Activated effector memory CD4-positive, alpha-beta T cell treated with anti-CD3 and anti-CD28 coated beads, Interleukin-2, amount 50 U/mL, for 16 hours (primary cell): ENCODE measurements at places on chromosomes 2 and 18.

- no peak for DNase-seq
Measured at GRCh38 chr2:135662088-135662487, 79.6 kb upstream of the UBXN4 start.

DNA sequence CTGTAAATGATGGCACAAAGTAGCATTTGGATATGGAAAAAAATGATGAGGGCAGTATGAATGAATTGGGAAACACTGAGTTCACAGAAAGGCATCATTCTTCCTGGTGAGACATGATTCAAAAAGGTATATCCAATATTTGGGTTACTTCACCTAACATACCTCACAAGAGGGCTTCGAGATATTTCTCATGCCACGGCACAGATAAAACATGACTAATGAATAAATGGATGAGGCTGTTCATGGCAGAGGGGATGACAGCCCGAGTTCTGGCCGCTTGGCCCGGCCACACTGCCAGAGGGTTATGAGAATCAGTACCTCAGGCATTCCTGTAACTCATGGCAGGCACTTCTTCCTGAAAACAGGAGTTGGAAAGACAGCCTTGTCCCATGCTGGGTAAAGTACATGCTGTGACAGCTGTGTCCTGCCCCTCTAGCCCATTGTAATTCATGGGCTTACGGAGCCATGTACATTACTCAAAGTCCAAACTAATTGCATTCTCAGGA is 116.0 kb upstream of the ACVR1C start:
- no peak for DNase-seq

GRCh38 chr18:49813069-49813318 is 339 bp downstream of the ACAA2 start:
- no peak for DNase-seq

DNA sequence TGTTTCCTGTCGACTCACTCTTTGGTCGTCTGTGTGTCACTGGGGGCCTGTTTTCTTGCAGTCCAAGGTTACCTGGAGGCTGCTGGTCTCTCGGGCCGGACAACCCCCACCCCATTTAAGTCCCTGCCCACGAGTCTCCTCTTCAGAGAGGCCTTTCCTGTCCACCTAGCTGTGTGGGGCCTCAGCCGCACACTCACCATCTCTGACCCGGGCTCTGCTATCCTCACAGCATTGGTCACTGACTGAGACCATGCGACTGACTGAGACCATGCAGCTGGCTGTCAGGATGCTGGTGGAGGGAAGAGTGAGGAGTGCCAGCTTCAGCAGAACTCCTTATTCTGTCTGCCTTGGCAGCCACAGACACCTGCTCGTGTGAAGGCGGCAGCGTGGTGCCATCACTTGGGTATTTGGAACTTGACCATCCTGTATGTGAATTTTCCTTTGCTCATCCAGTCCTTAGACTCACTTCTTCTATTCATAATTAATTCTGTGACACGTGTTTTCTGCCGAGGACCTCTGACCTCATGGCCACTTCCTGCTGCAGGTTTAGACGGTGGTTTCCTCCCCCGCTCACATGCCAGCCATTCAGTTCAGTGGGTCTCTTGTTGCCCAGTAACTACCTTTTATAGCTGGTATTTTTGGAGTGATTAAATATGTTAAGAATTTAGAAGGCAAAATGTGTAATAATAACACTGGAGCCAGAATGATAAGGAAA is 47.5 kb upstream of the ASB1 start:
- peak; percentile 68 for DNase-seq

GRCh38 chr2:73730810-73731209 is 6.3 kb downstream of the TPRKB start:
- no peak for DNase-seq

- DNase-seq, result no peak
Measured at GRCh38 chr18:8881103-8881502, 175.7 kb downstream of the MTCL1 start.

- DNase-seq, result no peak
Measured at GRCh38 chr18:33924576-33924975, 300.1 kb downstream of the NOL4 start.

GRCh38 chr2:64635976-64636911 is 17.5 kb downstream of the SERTAD2 start:
- no peak for DNase-seq

- no peak for DNase-seq
Measured at GRCh38 chr18:50397023-50397422, 22.2 kb downstream of the SKA1 start.

DNA sequence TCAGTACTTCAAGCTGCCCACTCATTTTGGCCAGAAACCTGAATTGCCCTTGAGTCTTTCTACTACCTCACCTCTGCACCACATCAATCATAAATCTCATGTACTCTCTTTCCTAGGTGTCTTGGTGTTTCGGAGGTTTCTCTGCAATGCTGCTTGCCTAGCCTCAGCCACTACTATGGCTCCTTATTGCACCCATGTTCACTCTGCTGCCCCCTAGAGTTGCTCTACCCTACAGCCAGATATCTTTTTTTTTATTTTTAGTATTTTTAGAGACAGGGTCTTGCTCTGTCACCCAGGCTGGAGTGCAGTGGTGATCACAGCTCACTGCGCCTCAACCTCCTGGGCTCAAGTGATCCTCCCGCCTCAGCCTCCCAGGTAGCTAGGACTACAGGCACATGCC is 413.0 kb downstream of the PTPRM start:
- DNase-seq, result no peak

DNA sequence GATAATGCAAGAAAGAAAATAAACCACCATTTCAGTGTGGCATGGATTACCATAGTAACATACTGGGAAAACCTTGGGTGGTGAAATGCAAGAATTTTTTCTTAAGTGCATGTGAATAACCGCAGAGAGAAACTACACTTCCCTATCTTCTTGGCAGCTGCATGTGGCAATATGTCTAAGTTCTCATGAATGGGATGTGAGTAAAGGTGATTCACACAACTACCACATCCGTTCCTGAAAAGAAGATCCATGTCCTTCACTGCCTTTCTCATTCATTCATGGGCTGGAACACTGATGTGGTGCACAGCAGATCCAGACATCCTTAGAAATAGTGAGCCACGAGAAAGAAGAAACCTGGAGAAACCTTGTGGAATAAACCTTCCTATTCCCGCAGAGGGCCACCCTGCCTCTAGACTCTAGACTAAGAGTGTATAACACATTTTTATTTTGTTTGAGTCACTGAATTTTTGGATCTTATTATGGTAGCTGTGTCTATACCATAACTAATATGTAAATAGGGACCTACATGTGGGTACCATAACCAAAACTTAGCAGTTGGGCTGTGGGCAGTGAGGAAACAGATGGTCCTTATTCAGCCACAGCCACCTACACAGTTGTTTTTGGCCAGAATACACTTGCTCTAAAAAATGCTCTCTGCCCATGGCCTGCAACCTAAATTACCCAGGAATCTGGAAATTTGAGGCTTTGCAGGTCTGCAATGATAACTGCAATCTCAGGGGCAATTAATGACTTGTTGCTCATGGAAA is 573.3 kb downstream of the LRP1B start:
- DNase-seq, result no peak

DNA sequence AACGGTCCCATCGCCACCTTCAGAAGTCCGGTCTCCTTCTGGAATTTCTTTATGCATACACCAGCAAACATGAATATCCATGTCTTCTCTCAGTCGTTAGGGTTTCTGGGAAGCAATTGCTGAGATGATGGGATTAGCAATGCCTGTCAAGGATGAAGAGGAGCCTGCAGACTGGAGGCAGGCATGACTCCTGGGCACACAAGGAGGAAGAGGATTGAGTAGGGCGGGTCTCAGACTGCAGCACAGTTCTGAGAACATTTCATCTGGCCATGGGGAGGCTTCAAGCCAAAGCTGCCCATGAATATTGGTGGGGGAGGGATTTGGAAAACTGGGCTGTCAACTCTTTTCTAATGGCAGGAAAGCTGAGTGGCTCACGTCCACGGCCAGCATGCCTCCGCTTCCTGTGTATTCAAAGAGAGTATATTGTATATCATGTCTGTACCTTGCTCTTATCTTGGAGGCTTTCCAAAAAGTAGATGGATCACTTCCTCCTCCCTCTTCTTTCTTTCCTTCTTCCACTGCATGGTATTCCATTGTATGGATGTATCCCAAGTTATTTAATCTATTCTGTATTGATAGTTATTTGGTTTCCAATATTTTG is 24.5 kb downstream of the MC2R start:
- no peak for DNase-seq

GRCh38 chr2:98308068-98308467 is 38.2 kb upstream of the CNGA3 start:
- DNase-seq, result no peak

DNA sequence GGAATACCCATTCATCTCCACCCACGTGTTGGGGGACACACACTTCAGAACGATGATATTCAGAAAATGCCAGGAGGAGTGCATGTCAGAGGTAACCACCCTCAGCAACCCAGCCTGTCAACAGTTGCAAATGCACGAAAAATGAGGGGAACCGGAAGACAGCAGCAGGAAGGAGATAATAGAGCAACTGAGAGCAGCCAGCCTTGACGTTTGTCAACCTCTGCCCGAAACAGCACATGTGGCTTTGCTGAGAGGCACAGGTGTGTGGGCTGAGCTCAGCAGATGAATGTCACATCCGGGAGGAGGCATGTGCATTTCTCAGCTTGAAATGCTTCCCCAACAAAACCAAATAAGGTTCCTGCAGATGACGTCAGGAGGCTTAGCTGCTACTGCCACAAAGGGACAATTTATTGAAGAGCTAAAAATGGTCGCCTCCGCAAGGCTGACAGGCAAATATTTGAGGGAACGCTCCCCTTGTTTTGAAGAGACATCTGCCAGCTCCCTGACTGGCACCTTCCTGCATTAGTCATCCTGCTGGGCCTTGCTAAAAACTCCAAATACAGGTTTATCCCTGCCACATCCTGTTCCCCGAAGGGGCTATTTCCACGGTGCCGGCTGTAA is 419.0 kb downstream of the NBAS start:
- peak; percentile 89 for DNase-seq

- DNase-seq, result peak; percentile 69
Measured at GRCh38 chr2:134252092-134252750, 1.7 kb upstream of the MGAT5 start.

- no peak for DNase-seq
Measured at GRCh38 chr2:168054657-168055056, 192.7 kb downstream of the STK39 start.

DNA sequence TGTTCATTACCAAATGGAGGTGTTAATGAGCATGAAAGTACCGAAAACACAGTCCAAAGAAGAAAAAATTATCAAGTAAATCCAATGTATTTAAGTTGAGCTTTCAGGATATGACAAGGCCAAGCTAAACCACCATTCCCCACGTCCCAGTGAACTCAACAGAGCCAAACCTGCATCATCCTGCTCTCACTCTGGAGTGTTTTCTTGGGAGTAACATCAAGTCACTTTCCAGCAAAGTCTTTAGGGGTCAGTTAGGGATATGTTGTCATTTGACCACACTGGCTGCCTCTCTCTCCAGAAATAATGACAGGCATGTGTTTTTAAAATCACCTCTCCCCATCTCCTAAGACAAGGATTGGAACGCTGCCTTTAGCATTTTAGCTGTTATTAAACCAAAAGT is 140.5 kb downstream of the SRBD1 start:
- DNase-seq, result no peak

GRCh38 chr2:60504049-60504448 is 49.4 kb downstream of the BCL11A start:
- DNase-seq, result no peak

DNA sequence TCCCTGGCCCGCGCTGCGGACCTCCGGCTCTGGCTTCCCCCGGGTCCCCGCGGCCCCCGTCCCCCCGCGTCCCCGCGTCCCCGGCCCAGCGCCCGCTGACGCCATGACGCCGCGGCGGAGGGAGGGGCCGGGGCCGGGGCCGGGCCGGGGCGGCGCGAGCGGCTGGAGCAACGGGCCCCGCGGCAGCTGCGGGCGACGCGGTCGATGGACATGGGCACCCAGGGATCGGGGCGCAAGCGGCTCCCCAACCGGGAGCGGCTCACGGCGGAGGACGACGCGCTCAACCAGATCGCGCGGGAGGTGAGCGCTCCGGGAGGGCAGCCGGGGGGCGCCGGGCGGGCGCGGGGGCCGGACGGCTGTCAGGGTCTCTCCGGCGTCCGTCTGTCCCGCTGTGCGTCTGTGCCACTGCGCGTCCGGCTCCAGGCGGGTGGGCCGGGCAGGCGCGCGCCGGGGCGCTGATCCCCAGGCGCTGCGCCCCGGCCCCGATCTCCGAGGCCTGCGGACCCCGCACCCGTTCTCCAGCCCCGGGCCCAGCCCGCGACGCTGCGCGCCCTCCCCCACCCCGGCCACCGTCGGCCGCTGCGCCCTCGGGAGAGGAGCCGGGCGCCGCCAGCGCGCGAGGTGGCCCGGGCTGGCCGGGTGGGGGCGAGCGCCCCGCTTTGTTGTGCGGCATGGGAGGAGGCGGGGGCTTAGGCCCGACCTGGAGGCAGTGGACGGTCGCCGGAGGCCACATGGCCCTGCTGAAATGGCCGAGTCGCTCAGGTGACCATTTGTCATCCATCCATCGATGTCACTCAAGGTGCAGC is at the start of gene LRRFIP1:
Gene LRRFIP1 (plus strand): TSS at position 147 of the 806 bp plus-strand sequence. CDS start 58 bp downstream, at position 205.
- DNase-seq, result no peak

DNA sequence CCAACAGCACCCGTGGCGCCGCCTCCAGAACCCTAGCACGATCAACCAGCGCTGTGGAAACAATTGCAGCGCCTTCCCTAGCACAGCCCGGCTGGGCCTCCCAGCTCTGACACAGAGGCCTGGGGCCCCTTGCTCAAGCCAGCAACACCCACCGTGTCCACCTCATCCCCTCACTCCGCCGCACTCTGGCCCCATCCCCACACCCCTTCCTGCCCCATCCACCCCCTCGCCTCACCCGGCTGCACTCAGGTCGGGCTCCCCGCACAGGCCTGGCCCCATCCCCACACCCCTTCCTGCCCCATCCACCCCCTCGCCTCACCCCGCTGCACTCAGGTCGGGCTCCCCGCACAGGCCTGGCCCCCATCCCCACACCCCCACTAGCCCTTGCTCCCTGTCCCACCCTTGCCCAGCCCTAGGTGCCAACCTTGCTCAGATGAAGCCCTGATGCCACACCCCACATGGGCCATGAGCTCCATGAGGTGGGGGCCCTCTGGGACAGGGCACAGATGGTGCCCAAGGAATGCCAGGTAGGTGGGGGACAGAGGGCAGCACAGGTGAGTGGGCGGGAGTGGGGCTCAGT is 28.7 kb downstream of the KIF1A start:
- DNase-seq, result peak; percentile 54

GRCh38 chr2:130376433-130377293 is 20.8 kb downstream of the PTPN18 start:
- no peak for DNase-seq

- no peak for DNase-seq
Measured at GRCh38 chr2:33130054-33130447, 183.3 kb downstream of the LTBP1 start.

GRCh38 chr2:19021721-19022120 is 336.7 kb downstream of the OSR1 start:
- DNase-seq, result no peak

GRCh38 chr2:3780477-3781402 is 77.4 kb downstream of the DCDC2C start:
- peak; percentile 75 for DNase-seq

- DNase-seq, result no peak
Measured at GRCh38 chr2:47076586-47077441, 78.3 kb downstream of the STPG4 start.

GRCh38 chr2:236526455-236527158 is 43.0 kb upstream of the ACKR3 start:
- DNase-seq, result no peak

- no peak for DNase-seq
Measured at GRCh38 chr2:8997108-8997507, 6.4 kb downstream of the MBOAT2 start.
